ENCODE measurements at places on chromosomes 5 and 9. TPM values are rescaled to one million over a fixed set of nuclear protein-coding genes. Genes with fewer than 3 reads are reported as not detected.

- no peak for DNase-seq
These were observed 84.0 kb upstream of the LMNB1 start for GRCh38 chr5:126692971-126693370.

DNA sequence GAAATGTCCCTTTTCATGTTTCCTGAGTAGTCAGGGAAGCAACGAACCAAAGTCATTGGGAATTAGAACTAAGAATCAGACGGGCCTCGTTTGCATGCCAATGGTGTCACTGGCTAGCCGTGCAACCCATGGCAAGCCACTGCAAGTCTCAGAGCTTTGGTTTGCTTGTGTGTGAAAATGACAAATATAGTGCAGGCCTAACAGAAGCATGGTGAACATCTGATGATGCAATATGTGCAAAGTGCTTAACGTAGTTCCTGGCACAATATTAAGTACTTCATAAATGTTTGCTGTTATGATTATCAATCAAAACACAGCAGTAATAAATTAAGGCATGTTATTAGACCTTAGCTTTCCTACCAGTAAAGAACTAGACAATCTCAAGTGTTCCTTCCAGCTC, 118.0 kb upstream of the TRIM32 start:
- no peak for DNase-seq

The MCC gene
- total RNA-seq = 94.0 TPM

DNA sequence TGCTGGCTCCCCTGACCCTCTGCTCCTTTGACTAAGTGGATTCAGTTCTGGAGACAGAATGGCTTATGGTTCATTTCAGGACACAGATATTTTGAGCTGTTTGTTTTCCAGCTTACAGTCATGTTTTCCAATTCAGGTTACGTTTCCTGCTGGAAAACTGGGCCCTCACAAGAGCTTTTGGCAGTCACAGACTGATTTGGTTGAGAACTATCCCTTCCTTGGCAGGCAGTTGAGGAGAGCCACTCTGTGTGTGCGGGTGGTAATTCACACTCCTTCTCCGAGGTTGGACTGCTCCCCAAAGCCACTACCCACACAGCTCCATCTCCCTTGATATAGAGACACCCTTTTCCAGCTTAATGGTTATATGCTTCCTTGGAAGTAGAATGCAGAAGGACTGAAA, 534.5 kb downstream of the TMEM38B start:
- DNase-seq = no peak

The TSSK1B gene
- 3.9 TPM for total RNA-seq

DNA sequence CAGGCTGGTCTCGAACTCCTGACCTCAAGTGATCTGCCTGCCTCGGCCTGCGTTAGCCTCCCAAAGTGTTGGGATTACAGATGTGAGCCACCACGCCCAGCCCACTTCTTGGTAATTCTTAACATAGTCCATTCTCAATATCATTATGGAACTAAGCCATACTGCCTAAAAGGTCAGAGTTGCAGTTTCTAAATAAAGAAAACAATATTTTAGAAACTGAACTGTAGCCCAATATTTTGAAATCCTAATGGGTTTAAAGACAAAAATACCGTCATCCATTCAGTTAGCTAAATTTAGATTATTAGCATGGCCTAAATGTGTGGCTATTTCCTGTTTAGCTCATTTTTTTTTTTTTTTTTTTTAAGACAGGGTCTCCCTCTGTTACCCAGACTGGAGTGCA, 99.5 kb downstream of the USP20 start:
- DNase-seq = no peak

DNA sequence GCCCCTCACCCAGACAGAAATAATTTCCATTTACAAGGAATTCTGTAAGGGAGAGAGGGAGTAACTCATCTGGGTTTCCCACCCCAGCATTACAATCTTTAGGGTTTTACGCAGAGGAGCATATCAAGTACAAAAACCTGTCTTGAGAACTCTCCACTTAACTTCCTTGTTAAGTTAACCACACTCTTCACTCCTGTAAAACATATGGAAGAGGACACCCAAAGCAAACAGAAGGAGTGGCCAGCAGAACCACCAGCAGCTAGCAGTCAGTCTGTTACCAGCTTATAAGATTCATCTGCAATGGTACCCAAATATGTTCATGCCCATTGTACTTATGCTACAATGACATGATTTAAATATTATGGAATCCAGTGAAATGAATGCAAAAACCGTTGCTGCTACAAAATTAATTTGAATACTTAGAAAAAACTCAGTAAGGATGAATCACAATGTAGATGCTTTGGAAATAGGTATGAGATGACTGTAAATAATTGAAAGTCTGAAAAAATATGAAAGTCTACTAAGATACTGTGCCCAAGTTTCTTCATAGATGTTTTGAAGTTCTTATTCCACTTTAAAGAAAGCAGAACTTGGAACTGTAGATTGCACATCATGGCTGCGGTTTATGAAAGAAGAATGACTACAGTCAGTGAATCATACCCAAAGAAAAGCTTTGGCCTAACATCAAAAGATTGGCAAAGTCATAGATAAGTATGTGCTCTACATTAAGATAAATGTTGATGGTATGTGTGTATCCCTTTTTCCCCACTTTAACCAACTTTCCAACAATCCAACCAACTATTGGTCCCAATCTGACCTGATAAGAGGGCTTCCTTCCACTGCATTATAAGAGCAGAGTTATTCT, 233.6 kb downstream of the ACTL7B start:
- no peak for DNase-seq

DNA sequence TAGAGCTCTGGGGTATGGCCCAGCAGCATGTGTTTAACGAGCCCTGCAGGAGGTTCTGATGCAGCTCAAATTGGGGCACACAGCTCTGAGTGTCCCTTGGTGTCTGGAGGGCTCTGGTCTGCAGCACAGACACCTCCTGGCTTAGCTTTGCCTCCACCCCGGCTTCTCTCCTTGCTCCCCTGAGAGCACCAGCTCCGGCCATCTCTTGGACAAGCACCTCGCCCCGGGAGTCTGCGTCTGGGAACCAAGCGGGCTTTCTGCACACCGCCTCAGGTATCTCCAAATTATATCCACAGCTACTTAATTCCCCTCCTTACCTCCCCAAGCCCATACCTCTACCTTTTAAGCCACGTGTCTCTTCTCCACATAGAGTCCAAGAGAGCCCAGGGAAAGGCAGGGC, 83.7 kb upstream of the IRX4 start:
- no peak for DNase-seq

The DEPDC1B gene
- 5.3 TPM for total RNA-seq

GRCh38 chr9:93129691-93130500, 4.2 kb downstream of the NINJ1 start:
- no peak for DNase-seq

The PDGFRB gene
- total RNA-seq = 43.5 TPM

DNA sequence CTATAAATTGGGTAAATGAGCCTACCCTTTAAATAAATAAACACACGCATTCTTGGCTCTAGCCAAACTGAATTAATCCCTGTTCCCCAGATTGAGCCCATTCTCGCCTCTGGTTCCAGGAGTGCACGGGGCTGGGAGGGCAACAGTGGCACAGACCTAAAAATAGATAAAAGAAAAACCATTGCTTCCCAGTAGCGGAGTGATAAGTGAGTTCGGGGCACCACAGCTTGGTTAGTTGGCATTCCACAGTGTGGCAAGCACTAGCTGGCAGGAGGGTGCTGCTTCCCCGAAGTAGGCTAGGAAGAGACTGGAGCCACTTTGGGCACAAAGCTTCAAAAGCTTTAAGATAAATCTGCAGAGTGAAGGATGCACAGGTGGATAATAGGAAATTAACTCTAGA, 322.2 kb upstream of the SGCD start:
- DNase-seq = no peak

DNA sequence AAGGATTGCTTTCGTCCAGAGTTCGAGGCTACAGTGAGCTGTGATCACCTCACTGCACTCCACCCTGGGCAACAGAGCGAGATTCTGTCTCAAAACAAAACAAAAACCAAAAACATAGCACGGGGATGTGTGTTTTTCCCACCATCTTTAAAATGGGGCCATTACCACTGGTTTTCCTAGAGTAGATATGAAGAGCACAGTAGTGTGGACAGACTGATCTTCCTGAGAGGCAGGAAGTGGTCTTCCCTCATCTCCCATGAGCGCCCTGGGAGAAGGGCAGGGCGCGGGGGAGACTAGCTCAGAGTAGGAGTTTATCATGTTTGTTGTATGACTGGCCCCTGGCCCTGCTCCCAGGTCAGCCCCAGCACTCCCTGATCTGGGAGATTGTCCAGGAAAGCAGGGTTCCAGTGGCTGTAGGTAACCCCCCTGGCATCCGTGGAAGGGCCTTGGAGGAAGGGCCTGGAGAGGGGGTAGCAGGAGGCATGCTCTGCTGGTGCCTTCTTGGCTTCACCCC, 2.3 kb downstream of the SUSD3 start:
- DNase-seq = no peak

- no peak for DNase-seq
These were observed 44.6 kb upstream of the SHOC1 start for GRCh38 chr9:111839387-111839786.

DNA sequence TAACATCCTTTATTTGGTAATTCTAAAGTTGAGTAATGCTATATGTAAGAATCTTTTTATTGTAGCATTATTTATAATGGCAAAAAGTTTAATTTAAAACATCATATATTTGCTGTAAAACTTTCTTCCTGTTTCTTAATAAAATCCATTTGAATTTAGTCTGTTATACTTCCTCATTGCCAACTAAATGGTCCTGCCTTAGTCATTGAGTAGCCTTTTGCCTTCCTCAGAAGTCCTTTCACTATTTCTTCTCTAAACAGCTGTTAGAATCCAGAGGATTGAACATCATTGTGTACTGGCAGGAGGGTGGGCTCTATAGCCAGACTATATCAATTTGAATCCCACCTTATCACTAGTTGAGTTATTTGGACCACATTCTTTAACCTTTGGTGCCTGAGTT, 11.0 kb downstream of the SLC44A1 start:
- no peak for DNase-seq

DNA sequence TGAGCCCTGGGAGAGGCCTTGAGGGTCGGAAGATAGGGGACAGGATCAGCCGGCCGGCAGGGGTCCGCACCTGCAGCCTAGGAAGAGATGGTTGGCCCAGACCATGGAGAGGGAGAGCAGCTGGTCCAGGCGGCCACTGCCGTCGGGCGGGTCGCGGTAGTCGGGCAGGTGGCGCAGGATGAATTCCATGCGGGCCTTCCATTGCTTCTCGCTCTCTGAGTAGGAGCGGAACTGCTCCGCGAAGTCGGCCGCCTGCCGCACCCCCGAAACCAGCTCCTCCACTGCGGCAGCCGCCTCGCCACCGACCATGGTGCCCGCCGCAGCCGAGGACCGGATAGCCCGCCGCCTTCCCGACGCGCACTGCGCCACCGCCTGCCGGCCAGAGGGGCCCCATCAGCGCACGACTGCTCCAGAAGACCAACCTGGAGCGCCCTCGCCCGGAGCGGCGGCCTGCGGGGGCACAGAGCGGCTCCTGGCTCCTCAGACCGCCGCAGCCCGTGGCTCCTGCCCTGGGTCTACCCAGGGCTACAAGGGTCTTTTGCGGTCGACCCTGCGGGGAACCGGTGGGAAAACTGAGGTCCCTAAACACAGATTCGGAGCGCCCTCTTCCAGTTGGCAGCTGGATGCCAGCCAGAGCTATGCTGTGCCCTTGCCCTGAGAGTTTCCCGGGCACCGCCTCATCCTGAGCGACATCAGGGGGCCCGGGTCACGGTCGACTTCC, at the start of gene CDKN2AIPNL:
Gene CDKN2AIPNL (minus strand): TSS at position 336 of the 721 bp plus-strand sequence. CDS start 27 bp downstream, at position 309.
- DNase-seq = peak; percentile 94

GRCh38 chr5:151686674-151687407, at the start of gene SPARC:
TSS of gene SPARC (minus strand) at chr5:151686915. CDS start at chr5:151676188, 10,727 bp downstream.
- DNase-seq = peak; percentile 91

The PCDHA6 gene
- 0.89 TPM for total RNA-seq

DNA sequence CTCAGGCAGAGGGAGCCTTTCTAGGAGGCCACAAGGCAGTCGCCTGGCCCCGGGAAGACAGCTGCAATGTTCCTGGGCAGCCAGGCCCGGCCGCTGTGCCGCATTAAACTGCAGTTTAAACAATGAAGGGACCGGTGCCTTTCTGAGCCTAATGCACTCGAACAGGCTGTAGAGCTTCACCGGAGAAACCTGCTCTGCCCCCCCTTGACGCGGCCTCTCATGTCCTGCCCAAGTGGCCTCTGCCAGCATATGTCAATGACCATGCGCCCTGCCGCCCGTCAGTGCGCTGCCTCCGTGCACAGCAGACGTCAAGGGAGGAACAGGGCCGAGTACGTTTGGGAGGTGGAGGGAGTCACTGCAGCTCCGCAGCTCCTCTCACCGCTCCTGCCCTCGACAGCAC, 38.4 kb upstream of the BARHL1 start:
- no peak for DNase-seq

- no peak for DNase-seq
These were observed 1048.6 kb upstream of the SEMA6A start for GRCh38 chr5:117623042-117623805.

GRCh38 chr9:117021906-117022305, 334.8 kb downstream of the TRIM32 start:
- DNase-seq = no peak

DNA sequence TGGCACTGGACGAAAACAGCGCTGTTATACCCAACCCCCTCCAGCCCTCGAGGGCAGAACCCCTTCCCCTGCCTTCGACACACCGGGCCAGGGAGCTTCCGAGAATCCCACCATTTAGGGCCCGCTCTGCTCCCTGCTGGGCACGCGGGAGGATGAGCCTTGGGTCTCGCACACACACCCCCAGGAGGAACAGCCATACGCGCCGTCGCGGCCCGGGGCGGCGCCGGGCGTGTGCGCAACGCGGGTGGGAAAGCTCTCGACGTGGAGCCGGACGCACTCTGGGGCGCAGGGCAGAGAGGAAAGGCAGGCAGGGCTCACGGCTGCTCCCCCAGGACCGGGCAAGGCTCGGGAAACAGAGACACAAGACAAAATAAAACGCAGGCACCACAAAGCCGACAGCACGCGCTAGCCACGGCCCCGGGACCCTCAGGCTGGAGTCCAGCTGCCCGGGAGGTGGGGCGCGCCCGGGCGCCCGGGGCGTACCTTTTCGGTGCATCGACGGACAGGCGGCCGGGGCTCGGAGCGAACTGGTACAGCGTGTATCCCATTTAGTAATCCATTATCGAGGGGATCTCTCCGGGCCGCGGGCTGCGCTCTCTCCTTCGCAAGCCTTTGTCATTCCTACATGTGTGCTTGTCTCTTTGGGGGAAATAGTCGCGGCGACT, 789 bp downstream of the SEMA6A start:
- DNase-seq = peak; percentile 83
